CD4-positive, alpha-beta memory T cell (primary cell): ENCODE measurements at places on chromosomes 6 and 20. TPM values are rescaled to one million over a fixed set of nuclear protein-coding genes. Genes with fewer than 3 reads are reported as not detected.

The HLA-G gene
- total RNA-seq = 0.28 TPM

The TCF21 gene
- total RNA-seq = not detected

The KCNG1 gene
- total RNA-seq = not detected

The RNF39 gene
- total RNA-seq = not detected

DNA sequence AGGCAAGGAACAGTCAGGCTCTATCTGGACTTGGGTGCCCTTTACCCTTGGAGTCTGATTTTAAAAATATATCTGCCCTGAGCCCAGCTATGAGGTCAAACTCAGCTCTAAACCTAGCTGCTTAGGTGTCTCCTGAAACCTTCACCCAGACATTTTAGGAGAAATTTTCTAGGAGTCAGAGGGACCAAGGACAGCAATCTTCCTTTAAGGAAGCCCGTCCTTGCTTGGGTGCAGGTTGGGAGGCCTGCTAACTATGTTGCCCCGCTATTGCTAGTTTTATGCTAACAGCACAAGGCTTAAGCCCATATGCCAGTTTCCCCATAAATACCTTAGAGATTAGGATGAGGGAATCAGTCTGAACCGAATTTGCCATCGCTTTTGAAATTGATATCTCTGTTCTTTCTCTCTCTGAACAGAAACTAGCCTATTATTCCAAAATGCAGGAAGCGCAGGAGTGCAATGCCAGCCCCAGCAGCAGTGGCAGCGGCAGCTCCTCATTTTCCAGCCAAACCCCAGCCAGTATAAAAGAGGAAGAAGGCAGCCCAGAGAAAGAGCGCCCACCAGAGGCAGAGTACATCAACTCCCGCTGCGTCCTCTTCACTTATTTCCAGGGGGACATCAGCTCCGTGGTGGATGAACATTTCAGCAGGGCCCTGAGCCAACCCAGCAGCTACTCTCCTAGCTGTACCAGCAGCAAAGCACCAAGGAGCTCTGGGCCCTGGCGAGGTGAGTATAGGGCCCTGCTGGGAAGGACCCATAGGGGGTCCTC lies 2.6 kb downstream of the VGLL2 start:
- H3K27ac ChIP-seq = no peak overlapping the region
- peaks cover 42% of the 10 kb centered on the region for H3K27me3 ChIP-seq
- no peak for DNase-seq
- H3K4me1 ChIP-seq = peaks cover 17% of the 10 kb centered on the region

GRCh38 chr6:150537893-150538292 lies 61.8 kb upstream of the PLEKHG1 start:
- H3K27ac ChIP-seq = no peak overlapping the region
- H3K27me3 ChIP-seq = no peaks in the 10 kb centered on the region
- H3K36me3 ChIP-seq = no peaks in the 10 kb centered on the region
- no peak overlapping the region for H3K4me3 ChIP-seq
- no peak for DNase-seq

GRCh38 chr6:144327081-144327480 lies 41.9 kb downstream of the UTRN start:
- no peaks in the 10 kb centered on the region for H3K4me1 ChIP-seq
- H3K27me3 ChIP-seq = no peaks in the 10 kb centered on the region
- no peak overlapping the region for H3K27ac ChIP-seq

DNA sequence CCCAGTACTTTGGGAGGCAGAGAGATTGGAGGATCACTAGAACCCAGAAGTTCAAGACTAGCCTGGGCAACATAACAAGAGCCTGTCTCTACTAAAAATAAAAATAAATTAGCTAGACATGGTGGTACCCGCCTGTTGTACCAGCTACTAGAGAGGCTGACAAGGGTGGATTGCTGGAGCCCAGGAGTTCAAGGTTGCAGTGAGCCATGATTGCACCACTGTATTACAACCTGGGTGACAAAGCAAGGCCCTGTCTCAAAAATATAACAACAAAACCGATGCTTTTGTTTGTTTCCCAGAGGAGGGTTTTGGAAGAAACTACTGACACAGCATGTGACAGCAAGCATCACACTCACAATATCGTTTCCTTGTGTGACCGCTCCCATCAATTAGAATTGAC lies 119.6 kb downstream of the TSHZ2 start:
- no peaks in the 10 kb centered on the region for H3K27me3 ChIP-seq
- H3K4me1 ChIP-seq = no peaks in the 10 kb centered on the region
- DNase-seq = no peak
- no peaks in the 10 kb centered on the region for H3K36me3 ChIP-seq

DNA sequence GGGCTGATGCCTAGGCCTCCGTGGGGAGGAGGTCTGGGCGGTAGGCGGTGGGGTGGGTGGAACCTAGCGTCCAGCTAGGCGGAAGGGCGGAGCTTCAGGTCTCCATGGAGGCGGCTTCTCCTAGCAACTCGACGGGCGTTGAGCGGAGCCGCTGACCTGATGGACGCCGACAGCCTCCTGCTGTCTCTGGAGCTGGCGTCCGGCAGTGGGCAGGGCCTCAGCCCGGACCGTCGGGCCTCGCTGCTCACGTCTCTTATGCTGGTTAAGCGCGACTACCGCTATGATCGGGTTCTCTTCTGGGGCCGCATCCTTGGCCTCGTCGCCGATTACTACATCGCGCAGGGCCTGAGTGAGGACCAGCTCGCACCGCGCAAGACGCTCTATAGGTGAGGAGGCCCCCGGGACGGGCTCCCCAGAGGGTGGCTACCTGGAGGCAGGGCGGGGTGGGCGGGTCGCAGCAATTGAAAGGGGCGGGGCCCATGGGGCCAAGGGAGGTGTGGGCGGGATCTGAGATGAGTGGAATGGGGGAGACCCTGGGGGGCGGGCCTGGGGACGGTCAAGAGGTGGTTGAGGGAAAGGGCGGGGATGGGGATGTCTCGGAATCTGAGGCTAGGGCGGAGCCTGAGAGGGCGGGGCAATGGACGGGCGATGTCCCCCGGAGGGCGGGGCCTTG lies at the start of gene RSPH9:
RSPH9 (plus strand) TSS at position 97 of the 673 bp plus-strand sequence; CDS start at position 160, 63 bp downstream.
- peak; percentile 45 for DNase-seq
- no peaks in the 10 kb centered on the region for H3K27me3 ChIP-seq
- peak within 1 kb of the TSS; percentile 6 for H3K27ac ChIP-seq

- peaks cover 100% of the 10 kb centered on the region for H3K4me1 ChIP-seq
- H3K27ac ChIP-seq = peak overlapping the region; percentile 39
- H3K4me3 ChIP-seq = no peak overlapping the region
- H3K27me3 ChIP-seq = no peaks in the 10 kb centered on the region
- no peak for DNase-seq
Observed at GRCh38 chr6:42025066-42025844, 25.1 kb upstream of the TAF8 start.

GRCh38 chr6:138997136-138997535 lies 9.1 kb upstream of the REPS1 start:
- no peaks in the 10 kb centered on the region for H3K27me3 ChIP-seq
- H3K36me3 ChIP-seq = no peaks in the 10 kb centered on the region
- no peak for DNase-seq
- H3K27ac ChIP-seq = no peak overlapping the region
- H3K4me3 ChIP-seq = no peak overlapping the region

DNA sequence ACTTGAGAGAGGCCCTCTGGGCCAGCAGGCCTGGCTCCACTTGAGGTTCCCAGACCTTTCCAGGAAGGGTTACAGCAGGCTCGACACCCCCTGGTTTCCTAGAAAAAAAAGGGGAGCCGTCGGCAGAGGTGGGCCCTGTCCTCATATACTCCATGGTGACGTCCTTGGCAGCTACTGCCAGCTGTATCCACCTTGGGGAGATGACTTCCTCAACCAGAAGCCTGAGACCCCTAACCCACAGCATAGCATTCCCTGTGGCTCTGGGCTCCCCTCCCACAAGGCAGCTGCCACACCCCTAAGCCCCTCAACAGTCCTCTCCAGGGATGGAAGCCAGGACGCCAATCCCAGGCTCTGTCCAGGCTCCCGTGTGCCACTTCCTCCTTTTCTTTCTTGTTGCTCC lies 294.8 kb downstream of the CDC5L start:
- H3K4me3 ChIP-seq = no peak overlapping the region
- H3K27me3 ChIP-seq = no peaks in the 10 kb centered on the region
- H3K4me1 ChIP-seq = no peaks in the 10 kb centered on the region
- no peaks in the 10 kb centered on the region for H3K36me3 ChIP-seq
- no peak for DNase-seq
- no peak overlapping the region for H3K27ac ChIP-seq

DNA sequence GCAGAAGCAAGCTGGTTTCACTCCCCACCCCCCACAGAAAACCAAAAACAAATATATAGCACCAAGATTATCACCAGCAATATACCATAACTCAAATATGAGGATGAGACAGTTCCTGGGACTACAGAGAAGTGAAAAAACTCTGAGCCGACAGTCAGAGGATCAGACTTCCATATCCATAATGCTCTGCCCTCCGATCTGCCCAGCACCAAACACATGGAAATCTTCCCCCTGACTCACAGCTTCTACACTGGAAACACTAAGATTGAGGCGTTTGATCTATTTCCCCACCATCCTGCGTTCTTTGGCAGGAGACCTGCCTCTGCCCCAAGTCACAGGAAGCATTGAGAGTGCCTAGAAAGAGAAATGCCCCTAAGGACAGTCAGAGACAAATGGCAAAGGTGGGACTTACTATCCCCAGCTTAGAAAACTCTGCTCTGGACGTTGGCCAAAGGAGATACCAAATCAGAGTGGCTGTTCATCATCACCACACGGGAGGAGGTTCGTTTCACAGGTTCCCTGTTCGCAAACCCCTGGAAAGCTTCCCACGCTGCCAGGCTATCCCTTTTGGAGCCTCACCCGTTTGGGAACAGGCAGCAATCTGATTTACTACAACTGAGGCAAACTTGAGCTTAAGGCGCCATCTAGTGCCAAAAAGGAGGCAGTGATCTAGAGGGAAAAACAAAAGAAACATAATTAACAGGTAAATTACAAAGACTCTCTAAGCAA lies 48.7 kb upstream of the SRSF6 start:
- H3K4me1 ChIP-seq = no peaks in the 10 kb centered on the region
- H3K36me3 ChIP-seq = no peaks in the 10 kb centered on the region
- no peak overlapping the region for H3K27ac ChIP-seq
- no peak overlapping the region for H3K4me3 ChIP-seq

DNA sequence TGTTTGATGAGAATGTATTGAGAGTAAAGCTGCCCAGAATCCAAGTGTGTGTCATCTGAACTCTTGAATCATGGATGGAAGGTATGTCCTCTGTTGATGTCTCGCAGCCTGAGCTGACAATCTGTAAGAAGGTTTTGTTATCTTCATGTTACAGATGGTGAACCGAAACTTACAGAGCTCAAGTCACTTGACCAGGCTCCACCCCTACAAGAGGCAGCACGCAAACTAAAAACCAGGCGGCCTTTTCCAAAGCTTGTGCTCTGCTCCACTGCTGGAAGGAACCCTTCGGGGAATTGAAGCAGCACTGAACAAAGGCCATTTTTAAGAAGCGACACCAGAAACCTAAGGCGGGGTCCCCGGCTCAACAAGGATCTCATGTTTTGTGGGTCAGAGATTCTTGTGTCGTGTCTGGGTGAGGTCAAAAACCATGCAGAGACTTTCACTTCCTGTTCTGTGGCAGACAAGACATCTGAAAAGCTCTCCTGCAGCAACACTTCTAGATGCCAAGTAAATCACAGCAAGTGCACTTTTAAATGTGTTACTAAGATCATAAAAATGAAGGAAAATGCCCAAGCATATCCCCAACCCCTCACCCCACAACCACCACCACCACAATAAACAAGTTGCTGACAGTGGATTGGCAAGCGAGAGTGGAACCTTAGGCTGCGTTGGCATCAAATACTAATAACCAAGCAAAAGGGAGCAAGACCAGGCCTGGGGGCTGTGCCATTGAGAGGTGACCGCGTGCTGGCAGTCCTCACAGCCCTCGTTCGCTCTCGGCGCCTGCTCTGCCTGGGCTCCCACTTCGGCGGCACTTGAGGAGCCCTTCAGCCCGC lies 27.3 kb downstream of the NQO2 start:
- no peaks in the 10 kb centered on the region for H3K36me3 ChIP-seq
- H3K4me3 ChIP-seq = peak overlapping the region; percentile 9
- no peaks in the 10 kb centered on the region for H3K27me3 ChIP-seq
- H3K4me1 ChIP-seq = peaks cover 61% of the 10 kb centered on the region
- H3K27ac ChIP-seq = peak overlapping the region; percentile 59

DNA sequence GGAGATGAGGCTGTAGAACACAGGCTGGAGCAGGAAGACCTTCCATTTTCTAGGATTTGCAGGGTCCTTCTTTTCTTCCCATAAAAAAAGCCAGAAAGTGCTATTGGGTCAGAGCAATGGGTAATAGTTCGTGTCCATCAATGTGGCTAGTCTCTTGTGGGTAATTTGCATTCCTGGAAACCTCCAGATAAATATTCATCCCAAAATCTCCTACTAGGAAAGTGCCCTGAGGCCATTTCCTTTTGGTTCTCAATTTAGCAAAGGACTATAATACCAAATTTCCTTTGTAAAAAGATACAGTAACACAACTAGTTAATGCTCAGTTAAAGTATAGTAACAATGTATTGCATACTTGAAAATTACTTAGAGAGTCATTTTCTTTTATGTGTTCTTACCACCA lies 138.1 kb upstream of the TAB2 start:
- H3K27ac ChIP-seq = no peak overlapping the region
- H3K4me3 ChIP-seq = no peak overlapping the region
- H3K4me1 ChIP-seq = no peaks in the 10 kb centered on the region
- no peaks in the 10 kb centered on the region for H3K27me3 ChIP-seq

DNA sequence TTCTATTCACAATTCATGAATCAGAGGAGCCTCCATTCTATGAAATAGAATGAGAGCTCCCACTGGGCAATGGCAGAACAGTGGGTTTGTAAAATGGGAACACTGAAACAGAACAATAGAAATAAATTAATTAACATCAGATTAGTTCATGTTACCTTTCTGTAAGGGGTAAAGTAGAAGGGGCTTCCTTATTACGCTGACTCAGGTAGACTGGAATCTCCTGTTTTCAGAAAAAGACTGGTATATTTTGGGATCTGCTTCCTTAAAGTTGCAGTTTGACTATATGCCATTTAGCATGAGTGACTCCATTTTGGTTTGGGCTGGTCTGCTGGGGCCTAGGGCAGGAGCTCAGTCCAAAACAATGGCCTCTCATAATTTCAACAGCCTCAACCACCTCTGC lies 52.8 kb upstream of the ZFAND3 start:
- H3K4me1 ChIP-seq = no peaks in the 10 kb centered on the region
- H3K27me3 ChIP-seq = no peaks in the 10 kb centered on the region
- DNase-seq = no peak
- H3K36me3 ChIP-seq = no peaks in the 10 kb centered on the region
- no peak overlapping the region for H3K27ac ChIP-seq
- H3K4me3 ChIP-seq = no peak overlapping the region

DNA sequence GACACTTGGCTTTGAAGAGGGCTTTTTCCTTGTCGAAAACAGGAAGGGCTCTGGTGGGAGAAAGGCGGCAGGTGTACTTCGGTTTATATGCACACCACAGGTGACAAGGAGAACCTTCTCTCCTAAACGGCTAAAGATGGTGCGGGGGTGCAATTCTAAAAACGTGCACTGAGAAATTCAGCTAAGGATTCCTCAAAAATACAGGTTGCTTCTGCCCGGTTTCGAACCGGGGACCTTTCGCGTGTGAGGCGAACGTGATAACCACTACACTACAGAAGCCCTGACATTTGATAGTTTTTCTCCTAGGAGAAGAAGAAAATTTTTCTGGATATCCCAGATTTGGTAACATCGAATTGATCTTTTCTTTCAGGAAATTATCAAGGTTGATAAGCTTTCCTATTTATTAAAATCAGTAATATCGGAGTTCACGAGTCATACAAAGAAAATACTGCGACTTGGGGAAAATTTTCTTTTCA lies 32.0 kb downstream of the POM121L2 start:
- no peak for DNase-seq
- H3K36me3 ChIP-seq = no peaks in the 10 kb centered on the region
- H3K4me3 ChIP-seq = no peak overlapping the region
- H3K27me3 ChIP-seq = peaks cover 64% of the 10 kb centered on the region

GRCh38 chr6:134979142-134979541 lies 29.2 kb upstream of the ALDH8A1 start:
- no peak for DNase-seq
- no peaks in the 10 kb centered on the region for H3K27me3 ChIP-seq
- peaks cover 5% of the 10 kb centered on the region for H3K4me1 ChIP-seq
- H3K27ac ChIP-seq = no peak overlapping the region
- H3K36me3 ChIP-seq = peaks cover 11% of the 10 kb centered on the region
- H3K4me3 ChIP-seq = no peak overlapping the region
